Astrocyte of the spinal cord (primary cell): ENCODE measurements at places on chromosomes 11 and 22.

- peak; percentile 33 for DNase-seq
Observed at GRCh38 chr11:111851636-111852035, 19.7 kb downstream of the ALG9 start.

- no peak for DNase-seq
Observed at GRCh38 chr22:44369293-44369661, 56.5 kb upstream of the SHISAL1 start.

- DNase-seq = peak; percentile 5
Observed at GRCh38 chr11:2725368-2726300, 25.8 kb upstream of the KCNQ1OT1 start.

GRCh38 chr22:43402128-43402527 is 9.7 kb upstream of the MPPED1 start:
- no peak for DNase-seq

GRCh38 chr11:103483996-103484395 is 374.8 kb downstream of the DYNC2H1 start:
- no peak for DNase-seq

DNA sequence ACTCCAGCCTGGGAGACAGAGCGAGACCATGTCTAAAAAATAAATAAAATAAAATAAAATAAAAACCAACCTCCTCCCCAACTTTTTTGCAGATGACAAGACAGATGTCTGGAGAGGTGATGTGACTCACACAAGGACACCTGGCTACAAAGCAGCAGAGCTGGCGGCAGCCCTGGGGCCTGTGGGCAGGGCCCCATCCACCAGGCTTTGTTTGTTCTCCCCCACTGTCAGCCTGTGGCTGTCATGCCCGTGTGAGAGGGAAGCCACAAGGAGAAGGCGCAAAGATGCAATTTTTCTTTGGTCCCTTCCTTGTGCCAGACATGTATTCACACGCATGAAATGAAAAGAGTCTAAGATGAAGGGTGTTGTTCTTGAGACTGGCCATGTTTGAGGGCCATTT is 16.6 kb downstream of the CD59 start:
- DNase-seq = no peak

DNA sequence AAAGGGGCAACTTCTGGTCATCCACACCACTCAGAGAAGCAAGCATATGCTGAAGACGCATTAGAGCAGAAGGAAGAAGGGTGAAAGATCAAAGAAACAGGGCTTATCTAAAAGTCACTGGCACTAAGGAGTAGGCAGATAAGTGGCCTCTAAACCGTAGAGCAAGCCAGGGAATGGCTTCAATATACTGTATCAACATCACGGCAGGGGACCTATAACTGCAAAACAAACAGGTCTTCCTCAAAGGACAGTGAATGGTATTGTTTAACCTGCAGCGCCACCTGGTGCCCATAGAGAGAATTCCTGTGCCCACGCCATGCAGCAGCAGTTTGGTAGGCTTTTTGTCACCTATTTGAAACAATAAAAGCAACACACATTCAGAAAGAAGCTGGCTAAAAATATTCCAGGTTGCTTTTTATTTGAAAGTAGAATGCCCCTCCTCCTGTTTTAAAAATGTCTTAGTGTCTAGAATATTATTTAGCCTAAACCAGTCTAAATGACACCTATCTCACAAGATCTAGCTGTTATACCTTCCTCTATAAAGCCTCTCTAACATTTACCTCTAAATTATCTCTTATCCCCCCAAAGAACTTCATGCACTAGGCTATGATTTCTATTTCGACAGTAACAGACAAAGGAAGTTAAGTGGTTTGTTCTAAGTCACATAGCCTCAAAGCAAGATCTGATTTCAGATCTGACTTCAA is 21.8 kb downstream of the SNX19 start:
- DNase-seq = peak; percentile 77

DNA sequence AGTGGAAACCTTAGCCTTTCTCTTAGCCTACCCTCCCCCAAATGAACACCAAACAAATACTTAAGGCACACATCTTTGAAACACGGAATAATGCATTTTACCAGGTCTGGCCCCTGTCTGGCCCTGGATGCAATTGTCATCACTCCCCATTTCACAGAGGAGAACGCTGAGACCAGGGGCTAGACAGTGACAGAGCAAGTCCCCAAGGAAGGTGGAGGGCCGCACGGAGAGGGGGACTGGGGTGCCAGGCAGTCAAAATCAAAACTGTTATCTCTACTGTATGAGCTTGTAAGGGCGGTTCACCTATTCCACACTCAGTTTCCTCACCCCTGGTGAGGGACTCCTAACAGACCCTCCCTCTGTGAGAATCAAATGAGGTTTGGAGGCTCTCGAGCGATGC is 414.2 kb downstream of the SOX6 start:
- no peak for DNase-seq

DNA sequence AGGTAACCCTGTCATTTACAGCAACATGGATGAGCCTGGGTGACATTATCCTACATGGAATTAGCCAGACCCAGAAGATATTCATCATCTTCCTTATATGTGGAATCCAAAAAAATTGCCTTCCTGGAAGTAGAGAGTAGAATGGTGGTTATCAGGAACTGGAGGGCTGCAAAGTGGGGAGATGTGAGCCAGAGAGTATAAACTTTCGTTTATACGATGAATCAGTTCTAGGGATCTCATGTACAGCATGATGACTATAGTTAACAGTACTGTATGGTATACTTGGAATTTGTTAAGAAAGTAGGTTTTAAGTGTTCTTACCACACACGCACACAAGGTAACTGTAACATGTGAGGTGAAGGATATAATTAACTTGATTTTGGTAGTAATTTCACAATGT is 79.1 kb downstream of the TBC1D22A start:
- no peak for DNase-seq

DNA sequence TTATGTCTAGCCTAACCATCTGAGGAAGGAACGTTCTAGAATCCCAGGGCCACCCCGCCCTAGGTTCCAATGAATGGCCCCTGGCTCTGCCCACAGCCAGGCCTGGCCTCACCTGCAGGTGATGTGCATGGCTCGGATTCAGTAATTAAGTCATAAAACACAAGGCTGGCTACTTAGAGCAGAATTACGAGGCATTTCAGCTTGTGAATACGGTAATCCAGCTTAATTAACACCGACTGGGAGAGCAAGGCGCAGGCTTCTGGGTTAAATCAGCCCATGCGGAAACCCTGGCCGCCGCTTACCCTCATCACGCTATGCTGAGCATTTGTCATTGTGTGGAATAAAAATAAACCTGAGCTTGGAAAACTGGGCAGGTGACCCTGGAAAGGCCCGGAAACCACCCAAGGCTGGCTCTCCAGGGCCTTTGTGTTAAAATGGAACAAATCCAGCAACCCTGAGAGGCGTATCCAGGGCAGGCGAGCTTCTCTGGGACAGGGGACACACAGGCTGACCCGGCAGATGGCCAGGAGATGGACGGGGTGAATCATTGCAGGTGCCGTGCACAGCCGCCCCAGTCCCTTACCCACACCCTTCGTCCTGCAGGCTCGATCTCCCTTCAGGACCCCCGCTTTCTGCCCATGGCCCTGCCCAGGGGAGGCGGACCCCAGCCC is 220.2 kb downstream of the CTTN start:
- DNase-seq = no peak

DNA sequence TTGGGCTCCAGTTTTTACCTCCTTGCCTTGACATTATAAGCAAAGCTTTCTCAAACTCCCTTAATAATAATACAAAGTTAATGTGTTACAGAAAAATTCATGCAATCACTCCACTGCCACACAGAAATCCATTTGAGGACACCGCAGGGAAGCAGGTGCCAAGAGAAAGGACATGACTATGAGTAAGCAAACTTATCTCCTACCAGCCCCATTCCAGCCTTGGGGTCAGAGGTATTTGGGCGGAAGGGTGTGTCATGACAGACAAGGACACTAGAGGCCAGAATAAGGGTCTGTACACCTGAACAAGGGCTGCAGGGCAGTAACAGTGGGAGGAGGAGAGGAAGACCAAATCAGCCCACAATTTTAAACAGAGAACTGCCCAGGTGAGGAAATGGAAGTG is 5.9 kb downstream of the GNG3 start:
- no peak for DNase-seq

GRCh38 chr11:111797145-111797581 is 31.0 kb upstream of the PPP2R1B start:
- DNase-seq = peak; percentile 40

- no peak for DNase-seq
Observed at GRCh38 chr11:69083531-69084247, 35.0 kb downstream of the TPCN2 start.

DNA sequence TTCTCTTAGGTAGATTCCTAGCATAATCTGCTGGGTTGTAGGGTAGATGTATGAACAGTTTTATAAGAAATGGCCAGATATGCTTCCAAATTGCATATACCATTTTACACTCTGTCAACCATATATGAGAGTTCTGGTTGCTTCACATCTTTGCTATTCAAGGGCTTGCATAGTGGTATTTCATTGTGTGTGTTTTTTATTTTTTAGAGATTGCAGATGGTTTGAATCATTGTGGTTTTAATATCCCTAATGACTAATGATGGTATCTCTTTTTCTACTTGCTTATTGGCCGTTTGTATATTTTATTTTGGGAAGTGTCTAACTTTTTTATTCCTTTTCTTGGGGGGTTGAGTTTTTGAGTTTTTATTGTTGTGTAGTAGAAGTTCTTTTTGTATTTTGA is 26.9 kb downstream of the RNF214 start:
- DNase-seq = peak; percentile 59

GRCh38 chr11:118434553-118435289 is 1.6 kb upstream of the KMT2A start:
- peak; percentile 36 for DNase-seq

- no peak for DNase-seq
Observed at GRCh38 chr11:46900091-46900746, 18.1 kb downstream of the LRP4 start.

DNA sequence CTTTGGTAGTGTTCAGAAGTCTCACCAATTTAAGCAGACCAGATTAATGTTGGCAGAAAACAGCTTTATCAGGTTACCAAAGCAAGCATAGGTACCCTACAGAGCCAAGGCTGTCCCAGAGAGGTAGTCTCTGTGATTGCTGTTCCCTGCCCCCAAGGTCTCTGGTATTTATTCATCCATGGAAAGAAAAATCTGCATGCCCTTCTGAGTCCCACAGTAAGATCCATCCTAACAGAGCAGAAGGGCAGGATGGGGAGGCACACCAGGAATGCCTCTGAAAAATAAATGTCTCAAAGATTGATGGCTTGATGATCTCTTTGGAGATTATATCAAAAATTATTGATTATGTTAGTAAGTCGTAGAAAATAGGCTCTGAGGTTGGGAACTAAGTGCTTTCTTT is 122.8 kb downstream of the FAT3 start:
- DNase-seq = no peak
